NCI-H1417 (cell line): ENCODE measurements at places on chromosomes 2 and 18.

- no peak for DNase-seq
Observed at GRCh38 chr2:120461546-120462537, 115.9 kb downstream of the INHBB start.

GRCh38 chr2:160492401-160493226 lies 993 bp downstream of the RBMS1 start:
- peak; percentile 42 for DNase-seq

DNA sequence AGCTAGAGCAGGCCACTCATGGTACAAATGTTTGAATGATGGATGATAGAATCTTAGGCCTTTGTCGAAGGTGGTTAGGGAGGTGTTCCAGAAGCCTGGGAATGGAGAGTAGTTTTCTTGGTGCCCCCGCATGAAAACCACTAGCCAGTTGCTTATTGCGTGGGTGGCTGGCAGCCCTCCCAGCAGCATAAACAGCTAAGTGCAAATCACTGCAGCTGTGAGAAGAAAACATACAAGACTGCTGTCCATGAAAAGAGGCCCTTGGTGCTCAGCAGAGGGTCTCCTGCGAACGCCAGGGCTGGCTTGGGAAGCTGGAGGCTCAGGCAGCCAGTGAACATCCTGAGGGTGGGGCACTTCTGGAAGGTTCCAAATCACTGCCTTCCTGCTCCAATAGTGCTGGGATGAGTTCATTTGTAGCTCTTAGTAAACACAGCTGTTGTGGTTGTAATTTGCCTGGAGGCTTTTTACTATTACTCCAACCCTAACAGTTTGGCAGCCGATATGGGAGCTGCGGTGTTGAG lies 118.8 kb downstream of the MGAT5 start:
- DNase-seq, result peak; percentile 32

- DNase-seq, result peak; percentile 33
Observed at GRCh38 chr2:27407798-27408491, 1.4 kb downstream of the PPM1G start.

- no peak for DNase-seq
Observed at GRCh38 chr2:152222975-152223637, 47.5 kb upstream of the STAM2 start.

GRCh38 chr2:24304098-24304497 lies 56.2 kb downstream of the ITSN2 start:
- peak; percentile 69 for DNase-seq

- peak; percentile 65 for DNase-seq
Observed at GRCh38 chr2:96801005-96801785, 14.9 kb upstream of the CNNM3 start.

- peak; percentile 12 for DNase-seq
Observed at GRCh38 chr2:37632310-37632709, 39.1 kb downstream of the CDC42EP3 start.

DNA sequence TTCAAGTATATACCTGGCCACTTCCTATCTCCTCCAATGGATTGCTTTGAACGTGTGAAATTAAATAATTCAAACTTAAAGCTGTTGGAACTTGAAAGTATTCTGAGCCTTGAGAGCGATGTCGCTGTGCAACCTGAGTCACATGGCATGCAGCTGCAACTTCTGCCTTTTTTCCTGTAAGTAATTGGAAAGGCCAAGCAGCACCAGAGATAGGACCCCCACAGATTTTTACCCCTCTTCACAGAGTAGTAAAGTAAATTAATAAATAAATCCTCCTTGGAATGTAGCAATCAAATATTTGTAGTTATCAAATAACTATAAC lies 3.2 kb upstream of the RNF149 start:
- DNase-seq, result no peak

DNA sequence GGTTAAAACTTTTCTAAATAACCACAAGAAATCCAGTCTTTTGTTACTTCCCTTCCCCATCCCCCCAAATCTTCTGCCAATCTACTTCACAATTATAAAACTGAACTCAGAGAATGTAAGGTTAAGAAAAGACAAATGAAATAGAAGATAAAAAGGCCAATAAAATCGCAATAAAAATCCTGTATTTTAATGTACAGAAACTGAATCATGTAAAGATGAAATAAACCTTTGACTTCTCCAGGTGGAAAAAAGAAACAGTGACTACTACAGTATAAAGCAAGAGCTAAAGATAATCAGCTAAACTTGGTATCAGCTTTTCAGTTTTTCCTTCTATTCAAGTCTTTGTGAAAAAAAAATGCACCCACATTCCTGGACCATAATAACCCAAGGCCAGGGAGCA lies 1.7 kb downstream of the SYT4 start:
- no peak for DNase-seq

DNA sequence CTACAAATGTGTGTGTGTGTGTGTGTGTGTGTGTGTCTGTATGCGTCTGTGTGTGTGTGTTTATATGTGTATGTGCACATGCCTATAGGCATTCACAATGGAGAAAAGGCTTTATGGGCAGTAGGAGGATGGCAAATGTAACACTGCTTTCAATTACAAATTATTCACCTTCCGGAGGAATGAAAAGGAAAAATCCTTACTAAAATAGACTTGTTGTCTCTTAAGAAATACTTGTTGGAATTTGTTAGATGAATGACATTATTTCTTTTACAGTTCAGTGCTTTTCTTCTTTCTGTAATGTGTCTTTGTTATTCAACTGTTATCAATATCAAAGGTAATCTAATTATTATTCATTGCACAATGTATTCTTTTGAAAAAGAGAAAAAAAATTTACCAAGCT lies 874.3 kb downstream of the ERBB4 start:
- no peak for DNase-seq

- peak; percentile 45 for DNase-seq
Observed at GRCh38 chr18:54607213-54608027, 16.4 kb downstream of the DYNAP start.

- DNase-seq, result no peak
Observed at GRCh38 chr2:221137385-221137784, 434.7 kb downstream of the EPHA4 start.

DNA sequence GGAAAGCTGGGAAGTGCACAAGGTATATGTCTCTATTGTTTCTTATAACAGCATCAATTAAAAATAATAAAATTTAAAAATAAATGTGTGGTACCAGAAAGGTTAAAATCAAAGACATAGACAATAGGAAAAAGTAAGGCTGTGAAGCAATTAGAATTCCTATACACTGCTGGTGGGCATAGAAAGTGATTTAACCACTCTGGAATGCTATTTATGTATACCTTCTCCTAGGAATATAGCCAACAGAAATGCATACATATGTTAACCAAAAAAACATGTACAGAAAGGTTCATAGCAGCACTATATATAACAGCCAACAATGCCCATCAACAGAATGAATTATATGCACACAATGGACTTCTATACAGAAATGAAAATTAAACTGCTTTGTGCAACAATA lies 43.0 kb downstream of the WDSUB1 start:
- DNase-seq, result no peak

DNA sequence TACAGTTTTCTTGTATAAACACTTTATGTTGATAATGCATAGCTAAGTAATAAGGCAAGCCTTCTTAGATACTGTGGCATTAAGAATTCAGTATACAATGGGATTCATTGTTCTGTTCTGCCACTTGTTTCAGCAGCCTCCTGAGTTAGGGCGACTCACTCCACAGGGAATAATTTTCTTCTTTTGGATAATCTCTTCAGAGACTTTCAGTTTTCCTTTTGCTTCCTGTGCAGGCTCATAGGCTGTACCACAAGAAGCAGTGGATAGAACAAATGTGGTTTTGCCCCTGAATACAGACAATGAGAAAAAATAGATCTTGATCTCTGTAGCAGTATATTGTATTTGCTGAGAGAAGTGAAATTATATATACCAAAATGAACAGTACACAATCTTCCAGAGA lies 298.0 kb downstream of the ZNF407 start:
- no peak for DNase-seq

DNA sequence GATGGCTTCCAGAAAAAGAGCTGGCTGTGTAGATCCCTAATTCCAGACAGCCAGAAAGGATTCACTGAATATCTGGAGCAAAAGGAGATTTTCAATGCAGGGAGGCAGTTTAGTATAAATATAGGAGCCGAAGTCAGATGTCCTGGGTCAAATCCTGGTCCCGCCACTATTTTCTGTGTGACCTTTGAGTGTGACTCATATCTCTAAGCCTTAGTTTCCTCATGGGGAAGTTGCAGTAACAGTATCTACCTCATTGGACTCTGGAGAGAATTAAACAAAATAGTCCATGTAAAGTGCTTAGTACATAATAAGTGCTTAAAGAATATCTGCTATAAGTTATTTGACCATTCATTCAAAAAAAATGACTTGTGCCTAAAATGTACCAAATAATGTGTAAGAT lies 52.1 kb upstream of the ITGA6 start:
- DNase-seq, result no peak

DNA sequence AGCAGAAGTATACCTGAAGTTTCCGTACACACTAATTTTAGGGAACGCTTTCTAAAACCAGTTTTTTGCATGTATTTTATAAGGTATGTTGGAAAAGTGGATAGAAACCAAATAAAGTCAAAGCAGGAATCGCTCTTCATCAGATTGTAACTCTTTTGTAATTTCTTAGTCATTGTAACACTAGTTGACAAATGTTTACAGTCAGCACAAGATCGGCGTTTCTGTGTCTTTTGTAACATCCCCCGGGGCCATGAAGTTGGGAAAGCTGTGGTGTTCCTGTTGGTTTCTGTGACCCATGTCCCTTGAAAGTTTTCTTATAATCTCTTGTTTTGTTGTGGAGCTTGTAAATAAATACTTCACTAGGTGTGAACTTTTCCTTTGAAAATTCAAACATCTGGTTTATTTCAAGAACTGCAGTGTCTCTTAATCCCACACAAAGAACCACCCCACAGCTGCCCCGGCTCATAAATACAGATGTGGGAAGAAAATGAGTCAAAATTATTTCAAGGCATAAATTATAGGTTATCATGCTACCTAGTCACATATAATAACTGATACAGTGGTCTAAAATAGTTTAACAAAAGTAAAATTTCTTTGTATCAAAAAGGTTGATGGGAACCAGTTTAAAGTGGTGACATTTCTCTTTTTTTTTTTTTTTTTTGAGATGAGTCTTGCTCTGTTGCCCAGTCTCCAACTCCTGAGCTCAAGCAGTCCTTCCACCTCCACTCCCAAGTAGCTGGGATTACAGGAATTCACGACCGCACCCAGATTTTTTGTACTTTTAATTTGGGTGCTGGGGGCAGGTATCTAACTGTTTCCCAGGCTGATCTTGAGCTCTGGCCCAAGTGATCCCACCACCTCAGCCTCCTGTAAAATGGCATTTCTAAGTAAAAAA lies 751 bp upstream of the NMI start:
- no peak for DNase-seq

GRCh38 chr2:204010628-204011560 lies 74.3 kb downstream of the ICOS start:
- no peak for DNase-seq

DNA sequence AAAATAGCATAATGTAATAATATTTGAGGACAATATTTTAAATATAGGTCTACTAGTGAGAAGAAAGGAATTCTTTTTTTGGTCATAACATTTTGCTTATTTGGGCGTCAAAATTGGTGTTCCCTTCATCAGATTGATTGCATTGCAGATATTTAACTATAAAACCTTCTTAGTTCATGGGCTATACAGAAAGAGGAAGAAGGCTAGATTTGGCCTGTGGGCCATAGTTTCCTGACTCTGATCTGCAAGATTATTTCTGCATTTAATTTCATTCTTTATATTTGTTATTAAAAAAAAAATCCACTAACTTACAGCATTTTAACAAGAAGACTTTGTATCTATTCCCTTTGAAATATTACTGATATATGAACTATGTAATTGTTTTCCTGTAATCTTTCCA lies 31.9 kb downstream of the PIKFYVE start:
- no peak for DNase-seq

- no peak for DNase-seq
Observed at GRCh38 chr2:3712424-3712823, 9.0 kb downstream of the DCDC2C start.

DNA sequence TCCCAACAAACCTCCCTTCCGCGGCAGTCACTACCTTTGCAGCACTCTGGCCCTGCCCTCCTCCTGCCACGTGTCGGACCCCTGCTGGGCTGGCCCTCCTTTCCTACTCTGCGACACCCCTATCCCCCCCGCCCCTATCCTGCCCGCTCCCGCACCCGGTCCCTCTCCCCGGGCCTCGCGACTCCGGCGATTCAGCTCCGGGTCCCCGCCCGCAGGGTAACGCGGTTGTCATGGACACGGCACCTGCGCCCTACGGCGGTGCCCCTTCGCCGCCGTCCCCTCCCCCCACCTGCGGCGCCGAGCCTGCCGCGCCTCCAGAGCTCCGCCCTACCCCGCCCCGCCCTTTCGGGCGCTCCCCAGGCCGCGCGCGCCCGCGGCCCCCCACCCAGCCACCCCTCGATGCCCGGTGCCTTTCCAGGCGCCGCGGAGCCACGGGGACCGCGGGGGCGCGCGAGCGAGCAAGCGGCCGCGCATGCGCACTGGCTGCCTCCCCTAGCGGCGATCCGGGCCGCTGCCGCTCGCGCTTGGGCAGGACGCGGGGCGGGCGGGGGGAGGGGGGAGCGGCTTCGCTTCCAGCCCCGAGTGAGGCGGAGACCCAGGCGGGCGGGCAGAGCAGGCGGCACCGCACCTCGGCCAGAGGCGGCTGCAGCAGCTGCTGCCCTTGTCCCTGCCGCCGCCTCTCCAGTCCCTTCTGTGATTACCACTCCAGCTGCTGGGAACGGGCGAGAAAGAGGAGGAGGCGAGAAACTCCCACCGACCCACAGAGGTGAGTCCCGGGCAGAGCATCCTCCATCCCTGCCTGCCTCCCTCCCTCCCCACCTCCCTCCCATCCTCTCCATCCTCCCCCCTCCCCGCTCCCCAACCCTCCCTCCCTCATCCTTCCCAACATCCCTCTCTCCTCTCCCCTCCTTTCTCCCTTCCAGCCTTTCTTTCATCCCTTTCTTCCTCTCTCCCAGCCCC lies at the start of gene CTNNA2:
CTNNA2 (plus strand) TSS at position 610 of the 960 bp plus-strand sequence.
- peak; percentile 88 for DNase-seq

- peak; percentile 44 for DNase-seq
Observed at GRCh38 chr18:25345081-25345866, 6.7 kb downstream of the ZNF521 start.

- DNase-seq, result peak; percentile 79
Observed at GRCh38 chr2:84905181-84906107, at the start of gene TMSB10. Gene TMSB10 (plus strand): TSS chr2:84905656.

DNA sequence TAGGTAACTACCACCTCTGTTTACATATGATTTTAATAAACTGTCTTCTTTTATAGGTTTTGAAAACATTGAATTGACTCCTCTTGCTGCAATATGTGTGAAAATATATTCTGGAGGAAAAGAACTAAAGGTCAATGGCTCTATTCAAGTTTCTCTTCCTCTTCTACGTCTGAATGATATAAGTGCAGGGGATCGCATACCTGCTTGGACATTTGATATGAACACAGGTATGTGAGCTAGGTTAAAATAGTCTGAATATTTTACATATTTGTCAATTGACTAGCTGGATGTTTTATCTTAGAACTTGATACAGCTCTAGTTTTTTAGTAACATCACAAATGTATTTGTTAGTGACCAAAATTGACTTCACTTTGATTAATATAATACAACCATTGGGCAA lies 57.2 kb downstream of the FAM171B start:
- no peak for DNase-seq

- no peak for DNase-seq
Observed at GRCh38 chr2:222622910-222623309, 33.0 kb downstream of the FARSB start.
